ENCODE measurements at places on chromosomes 7 and 10.

GRCh38 chr10:132910186-132910880 lies 32.0 kb downstream of the CFAP46 start:
- no peak for DNase-seq

GRCh38 chr7:77382532-77382931 lies 33.6 kb downstream of the GSAP start:
- DNase-seq: no peak

GRCh38 chr7:116356979-116357378 lies 142.6 kb upstream of the CAV2 start:
- DNase-seq: no peak

DNA sequence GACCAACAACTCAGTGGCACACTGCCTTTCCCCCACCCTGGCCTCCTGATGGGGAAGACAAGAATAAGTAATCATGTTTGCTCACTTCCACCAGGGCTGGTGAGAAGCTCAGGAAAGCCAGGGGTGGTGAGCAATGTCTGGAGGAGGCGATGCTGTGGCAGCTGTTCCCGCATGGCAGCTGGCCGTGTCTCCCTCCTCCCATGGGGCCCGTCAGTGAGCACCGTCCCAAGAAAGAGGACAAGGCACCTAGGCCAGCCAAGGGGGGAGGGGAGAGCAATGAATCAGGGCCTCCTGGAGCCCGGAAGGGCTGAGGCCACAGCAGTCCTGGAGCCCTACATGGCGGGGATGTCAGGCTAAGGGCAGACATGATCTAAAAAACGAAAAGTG lies 69.2 kb upstream of the INSIG1 start:
- no peak for DNase-seq

- DNase-seq: no peak
Measured at GRCh38 chr7:133026210-133026859, 55.6 kb downstream of the CHCHD3 start.

GRCh38 chr7:51210766-51211165 lies 105.8 kb downstream of the COBL start:
- DNase-seq: no peak

DNA sequence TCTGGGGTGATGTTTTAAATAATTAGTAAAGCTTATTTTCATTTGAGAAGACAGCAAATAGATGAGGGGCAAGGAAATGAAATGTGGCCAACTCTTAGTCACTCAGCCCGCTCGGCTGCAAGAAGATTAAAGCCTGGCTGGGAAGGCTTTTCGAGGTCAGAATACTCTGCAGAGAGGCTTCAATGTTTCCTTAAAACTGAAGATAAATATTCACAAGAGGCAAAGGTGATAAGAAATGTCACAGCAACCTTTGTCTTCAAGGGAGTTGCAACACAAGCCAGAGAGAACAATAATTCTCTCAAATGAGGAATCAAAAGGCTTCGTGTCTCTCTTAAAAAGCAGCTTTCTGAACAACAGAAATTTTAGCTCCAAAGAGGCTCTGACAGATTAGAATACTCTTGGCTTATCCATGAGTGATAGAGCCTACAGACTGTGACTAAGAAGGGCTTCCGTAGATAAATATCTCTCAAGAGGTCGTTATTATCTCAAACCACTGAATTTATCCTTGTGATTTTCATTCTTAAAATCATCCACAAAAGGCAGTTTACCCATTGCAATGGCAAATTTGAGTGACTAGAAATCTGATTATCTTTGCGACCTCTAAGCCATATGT lies 92.5 kb downstream of the KLF6 start:
- no peak for DNase-seq

GRCh38 chr7:81956520-81956919 lies 186.7 kb upstream of the HGF start:
- DNase-seq: no peak

GRCh38 chr7:100066953-100067352 lies 14.6 kb downstream of the ZNF3 start:
- no peak for DNase-seq

DNA sequence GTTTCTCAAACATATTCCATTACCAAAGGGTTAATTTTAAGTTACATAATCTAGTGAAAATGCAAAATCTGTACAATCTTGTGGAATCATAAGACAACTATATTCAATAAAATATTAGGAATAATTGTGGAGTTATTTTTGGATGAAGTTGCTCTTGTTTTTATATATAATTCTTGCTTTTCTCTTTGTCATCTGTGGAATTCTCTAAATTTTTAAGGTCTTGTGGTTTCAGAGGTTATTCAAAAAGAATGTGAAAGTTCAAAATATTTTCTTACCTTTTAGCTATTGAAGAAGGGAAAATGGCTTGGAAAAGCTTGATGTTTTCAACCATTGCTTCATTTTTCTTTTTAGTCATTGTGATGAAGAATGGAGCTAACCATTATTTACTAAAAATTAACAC lies 552.1 kb downstream of the TFEC start:
- no peak for DNase-seq

GRCh38 chr7:77188731-77189437 lies 10.7 kb downstream of the FGL2 start:
- no peak for DNase-seq

DNA sequence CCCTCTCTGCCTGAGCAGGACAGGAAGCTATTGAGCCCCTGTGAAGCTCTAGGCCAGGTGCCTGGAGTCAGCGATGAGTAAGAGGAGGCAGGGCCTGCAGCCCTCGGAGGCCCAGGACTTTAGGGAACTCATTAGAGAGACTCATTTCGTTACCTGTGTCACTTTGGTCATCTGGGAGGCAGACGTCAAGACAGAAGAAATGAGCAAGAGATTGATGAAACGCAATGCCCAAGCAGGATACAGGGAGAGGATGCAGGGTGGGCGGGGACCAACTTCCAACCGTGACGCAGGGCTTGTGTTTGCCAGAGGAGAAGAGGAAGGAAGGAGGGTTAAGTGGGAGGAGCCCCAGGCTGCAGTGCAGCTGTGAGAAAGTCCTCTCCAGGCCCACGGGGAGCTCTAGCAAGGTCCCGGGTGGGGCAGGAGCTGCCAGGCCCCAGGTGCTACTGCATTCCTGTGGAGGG lies 26.4 kb upstream of the GNA12 start:
- peak; percentile 50 for DNase-seq

DNA sequence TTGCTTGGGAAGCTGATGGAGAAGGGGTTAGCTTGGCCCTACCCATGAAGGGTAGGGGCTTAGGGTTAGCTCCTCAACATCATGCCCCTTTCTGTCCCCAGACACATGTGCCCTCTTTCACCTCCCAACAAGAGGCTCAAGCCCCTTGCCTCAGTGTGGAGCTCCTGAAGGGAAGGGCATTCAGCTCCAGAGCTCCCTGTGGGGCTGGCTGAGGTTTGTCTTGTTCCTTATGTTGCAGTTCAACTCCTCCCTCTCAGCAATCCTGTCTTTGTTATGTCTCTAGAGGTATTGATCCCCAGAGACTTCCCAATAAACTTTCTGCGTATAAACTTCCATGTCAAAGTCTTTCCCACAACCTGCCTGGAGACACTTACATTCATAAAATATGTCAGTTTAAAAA lies 252.2 kb upstream of the SP4 start:
- DNase-seq: no peak

DNA sequence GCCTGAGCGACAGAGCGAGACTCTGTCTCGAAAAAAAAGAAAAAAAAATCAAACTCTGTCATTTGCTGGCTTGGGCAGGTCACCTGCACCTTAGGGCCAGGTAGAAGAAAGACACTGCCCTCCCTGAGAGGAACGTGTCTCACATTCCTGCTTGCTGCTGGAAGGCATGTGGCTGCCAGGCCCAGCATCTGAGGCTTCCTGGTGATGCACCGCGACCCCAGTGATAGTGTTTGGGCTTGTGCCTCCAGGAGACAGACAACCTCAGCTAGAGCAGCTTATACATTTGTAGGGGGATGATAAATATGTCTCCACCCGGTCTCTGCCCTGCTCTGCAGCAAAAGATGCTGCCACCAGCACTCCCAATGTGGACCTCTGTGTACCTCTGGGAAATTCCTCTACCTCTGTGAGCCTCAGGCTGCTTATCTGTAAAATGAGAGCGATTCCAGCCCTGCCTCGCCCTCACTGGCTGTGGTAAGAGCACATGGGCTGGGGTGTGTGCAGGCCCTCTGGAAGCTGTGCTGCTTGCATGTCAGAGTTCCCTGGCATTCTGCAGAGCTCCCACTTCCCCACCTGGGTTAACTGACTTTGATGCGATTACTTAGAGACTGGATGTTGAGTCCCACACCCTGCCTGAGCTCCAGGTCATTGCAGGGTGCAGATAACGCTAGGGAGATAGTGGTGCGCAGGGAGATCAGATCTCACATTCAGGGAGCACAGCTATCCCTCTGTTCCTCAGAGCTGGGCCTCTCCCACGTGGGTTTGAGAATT lies 19.9 kb downstream of the SLC29A3 start:
- DNase-seq: no peak

All from germinal center (tissue), 1 donor.